ENCODE measurements at places on chromosomes 1 and 21.

GRCh38 chr1:235101558-235102258 lies 26.9 kb downstream of the TOMM20 start:
- no peak for DNase-seq

DNA sequence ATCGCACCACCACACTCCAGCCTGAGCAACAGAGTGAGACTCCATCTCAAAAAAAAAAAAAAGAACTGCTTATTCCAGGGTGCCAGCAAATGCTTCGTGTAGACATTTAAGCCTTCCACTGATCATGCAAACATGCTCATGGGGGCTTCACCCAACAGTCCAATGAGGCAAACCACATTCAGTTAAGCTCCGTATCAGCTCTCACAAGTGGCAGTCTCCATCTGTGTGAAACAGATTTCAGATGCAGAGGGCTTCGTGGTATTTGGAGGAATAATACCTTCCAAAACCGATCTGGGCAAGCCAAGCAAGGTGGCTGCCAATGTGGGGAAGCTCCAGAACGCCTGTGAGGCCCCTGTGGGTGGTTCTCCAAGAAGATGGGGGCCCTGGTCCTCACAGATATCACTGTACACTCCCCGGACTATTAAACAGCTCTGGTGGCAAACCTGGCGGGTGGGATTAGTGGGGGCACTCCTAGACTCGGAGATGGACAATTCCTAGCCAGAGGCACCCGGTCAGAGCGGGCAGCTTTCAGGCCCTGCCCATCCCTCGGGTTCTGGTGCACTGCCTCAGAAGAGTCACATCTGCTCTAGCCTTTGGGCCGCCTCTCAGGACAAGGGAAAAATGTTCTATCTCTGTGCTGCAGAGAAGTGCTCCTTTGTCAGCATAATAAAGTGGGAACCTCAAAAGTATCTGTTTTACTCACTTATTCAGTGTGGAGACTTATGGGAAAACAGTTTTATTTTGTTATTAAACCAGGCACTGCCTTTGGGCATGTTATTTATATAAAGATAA lies 10.2 kb downstream of the CREG1 start:
- DNase-seq, result no peak

GRCh38 chr1:204873176-204873575 lies 2.5 kb downstream of the NFASC start:
- DNase-seq, result no peak

- DNase-seq, result no peak
Measured at GRCh38 chr1:67767103-67767782, 66.0 kb downstream of the GNG12 start.

- DNase-seq, result no peak
Measured at GRCh38 chr21:45764792-45765191, 121.3 kb downstream of the PCBP3 start.

- DNase-seq, result no peak
Measured at GRCh38 chr1:41158147-41158875, 83.8 kb downstream of the SCMH1 start.
